ENCODE measurements at places on chromosomes 13 and 19. TPM values are rescaled to one million over a fixed set of nuclear protein-coding genes. Genes with fewer than 3 reads are reported as not detected.

The ATP8B3 gene
- 0.72 TPM for total RNA-seq

The C2CD4C gene
- total RNA-seq = not detected

The UNC13A gene
- under 0.01 TPM for total RNA-seq

The CD37 gene
- total RNA-seq = not detected

The ZNF560 gene
- 0.29 TPM for total RNA-seq

The EIF3K gene
- 210 TPM for total RNA-seq

The IGSF23 gene
- not detected for total RNA-seq

The KIR3DL1 gene
- not detected for total RNA-seq

The GDF15 gene
- total RNA-seq = 74.2 TPM

The NBEA gene
- total RNA-seq = 3.2 TPM

The CACNG8 gene
- total RNA-seq = not detected

The NPAS1 gene
- total RNA-seq = 0.72 TPM

The PSG3 gene
- total RNA-seq = not detected

The URAD gene
- not detected for total RNA-seq

The KANK3 gene
- not detected for total RNA-seq

The SIGLEC12 gene
- total RNA-seq = under 0.01 TPM

The GAPDHS gene
- total RNA-seq = not detected

The PSG6 gene
- total RNA-seq = not detected
